ENCODE measurements at places on chromosomes 11 and 22. TPM values are rescaled to one million over a fixed set of nuclear protein-coding genes. Genes with fewer than 3 reads are reported as not detected.

SMTN gene
- total RNA-seq = 105 TPM

TPBGL gene
- not detected for total RNA-seq

FOLH1 gene
- total RNA-seq = not detected

B3GAT1 gene
- total RNA-seq = not detected

FGF3 gene
- not detected for total RNA-seq

C11orf91 gene
- total RNA-seq = not detected

H19 gene
- total RNA-seq = 29.9 TPM
